ENCODE measurements at places on chromosomes 2 and 18.

DNA sequence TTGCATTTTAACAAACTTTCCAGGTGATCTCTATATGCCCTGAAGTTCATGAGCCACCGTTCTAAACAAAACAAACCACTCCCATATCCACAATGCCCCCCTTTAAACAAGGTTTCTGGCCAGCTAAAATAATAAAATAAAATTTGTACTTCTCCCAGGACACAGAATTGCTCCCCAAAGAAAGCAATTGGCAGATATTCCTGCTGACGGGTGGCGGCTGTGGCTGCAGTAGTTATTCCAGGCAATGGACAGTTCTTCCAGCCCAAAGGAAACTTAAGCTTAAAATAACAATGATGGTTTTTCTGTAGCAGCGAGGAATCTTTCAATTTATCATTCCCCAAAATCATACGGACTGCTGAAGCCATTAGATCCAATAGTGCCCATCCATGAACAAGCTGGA lies 260.5 kb upstream of the ZNF521 start:
- no peak for DNase-seq
- no peak overlapping the region for H3K27ac ChIP-seq
- no peaks in the 10 kb centered on the region for H3K27me3 ChIP-seq
- H3K36me3 ChIP-seq = no peaks in the 10 kb centered on the region
- no peak overlapping the region for H3K4me3 ChIP-seq

DNA sequence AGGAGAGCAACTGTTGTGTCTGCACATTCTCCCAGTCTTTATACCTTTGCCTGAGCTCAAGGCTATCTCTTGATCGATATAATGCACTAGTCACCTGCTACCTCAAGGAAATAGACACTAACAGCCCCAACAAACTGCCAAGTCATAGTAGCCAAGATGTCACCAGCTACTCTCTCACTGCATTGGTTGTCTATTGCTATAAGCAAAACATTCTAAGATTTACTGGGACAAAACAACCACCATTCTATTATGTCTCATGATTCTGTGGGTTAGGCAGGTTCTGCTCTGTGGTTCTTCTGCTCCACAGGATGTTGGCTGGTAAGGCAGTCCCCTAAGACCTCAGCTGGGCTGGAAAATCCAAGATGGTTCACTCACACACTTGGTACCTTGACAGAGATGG lies 28.5 kb upstream of the MLPH start:
- no peaks in the 10 kb centered on the region for H3K27me3 ChIP-seq
- H3K4me3 ChIP-seq = no peak overlapping the region
- H3K27ac ChIP-seq = no peak overlapping the region
- no peak for DNase-seq
- H3K36me3 ChIP-seq = no peaks in the 10 kb centered on the region

DNA sequence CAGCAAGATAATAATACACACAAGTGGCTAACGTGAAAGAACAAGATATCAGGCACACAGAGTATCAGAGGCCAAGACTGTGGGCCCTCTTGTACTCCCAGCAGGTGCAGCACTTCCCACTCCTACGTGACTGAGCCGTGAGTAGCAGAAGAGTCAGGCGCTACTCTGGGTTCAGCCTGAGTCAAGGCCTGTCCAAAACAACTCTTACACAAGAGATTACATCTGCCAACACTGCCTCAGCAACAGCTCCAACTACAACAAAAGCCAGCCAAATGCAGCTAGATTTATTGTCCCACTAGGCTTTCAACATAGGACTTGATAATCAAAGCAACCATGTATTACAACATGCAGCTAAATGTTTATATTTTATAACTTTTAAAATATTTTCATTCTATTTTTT lies 56.2 kb downstream of the ITSN2 start:
- H3K4me3 ChIP-seq = peak overlapping the region; percentile 7
- no peak for DNase-seq
- peaks cover 6% of the 10 kb centered on the region for H3K4me1 ChIP-seq
- no peak overlapping the region for H3K27ac ChIP-seq
- H3K27me3 ChIP-seq = no peaks in the 10 kb centered on the region

GRCh38 chr2:121697108-121697631 lies 39.5 kb downstream of the NIFK start:
- peak overlapping the region; percentile 99 for H3K27ac ChIP-seq
- H3K36me3 ChIP-seq = peaks cover 2% of the 10 kb centered on the region
- H3K4me1 ChIP-seq = peaks cover 28% of the 10 kb centered on the region
- H3K4me3 ChIP-seq = no peak overlapping the region
- no peak for DNase-seq

- DNase-seq = no peak
- peaks cover 10% of the 10 kb centered on the region for H3K27me3 ChIP-seq
- H3K27ac ChIP-seq = no peak overlapping the region
- no peaks in the 10 kb centered on the region for H3K4me1 ChIP-seq
Observed at GRCh38 chr2:224195925-224196571, 157.0 kb upstream of the SERPINE2 start.

- no peak overlapping the region for H3K4me3 ChIP-seq
- H3K27me3 ChIP-seq = no peaks in the 10 kb centered on the region
- no peak for DNase-seq
- H3K4me1 ChIP-seq = peaks cover 2% of the 10 kb centered on the region
- peaks cover 6% of the 10 kb centered on the region for H3K36me3 ChIP-seq
- H3K27ac ChIP-seq = peak overlapping the region; percentile 21
Observed at GRCh38 chr2:43950383-43951008, 45.3 kb downstream of the LRPPRC start.

DNA sequence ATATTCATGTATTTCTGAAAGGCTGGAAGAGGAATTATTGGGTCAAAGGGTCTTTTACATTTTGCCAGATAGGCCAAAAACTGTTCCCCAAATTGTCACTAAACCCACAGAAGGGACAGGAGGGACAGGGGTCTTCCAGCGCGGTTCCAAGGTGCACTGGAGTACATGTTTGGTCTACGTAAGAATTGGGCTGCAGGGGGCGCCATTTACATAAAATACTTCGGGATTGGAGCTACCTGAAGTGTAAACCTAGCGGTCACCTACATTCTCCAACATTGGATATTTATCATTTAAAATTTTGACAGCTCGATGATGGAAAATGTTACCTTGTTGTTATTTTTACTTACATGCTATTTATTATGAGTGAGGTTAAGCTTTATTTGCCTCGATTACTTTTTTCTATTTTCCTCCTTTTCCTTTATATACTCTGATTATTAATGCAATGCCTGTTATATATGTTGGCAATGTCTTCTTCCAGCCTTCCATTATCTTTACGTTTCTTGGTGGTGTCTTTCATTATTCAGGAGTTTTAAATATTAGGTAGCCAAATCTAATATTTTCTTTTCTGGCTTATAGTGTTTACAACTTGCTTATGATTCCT lies 43.0 kb upstream of the RAB6C start:
- no peak for DNase-seq
- H3K27me3 ChIP-seq = peaks cover 54% of the 10 kb centered on the region
- H3K4me3 ChIP-seq = no peak overlapping the region

- H3K4me1 ChIP-seq = no peaks in the 10 kb centered on the region
- no peak overlapping the region for H3K4me3 ChIP-seq
- H3K36me3 ChIP-seq = no peaks in the 10 kb centered on the region
- DNase-seq = no peak
- peaks cover 9% of the 10 kb centered on the region for H3K27me3 ChIP-seq
Observed at GRCh38 chr2:179764710-179765109, 96.7 kb downstream of the ZNF385B start.

- H3K36me3 ChIP-seq = no peaks in the 10 kb centered on the region
- H3K4me3 ChIP-seq = no peak overlapping the region
- peaks cover 2% of the 10 kb centered on the region for H3K4me1 ChIP-seq
- no peak overlapping the region for H3K27ac ChIP-seq
Observed at GRCh38 chr2:2703762-2704427, 372.8 kb upstream of the MYT1L start.

DNA sequence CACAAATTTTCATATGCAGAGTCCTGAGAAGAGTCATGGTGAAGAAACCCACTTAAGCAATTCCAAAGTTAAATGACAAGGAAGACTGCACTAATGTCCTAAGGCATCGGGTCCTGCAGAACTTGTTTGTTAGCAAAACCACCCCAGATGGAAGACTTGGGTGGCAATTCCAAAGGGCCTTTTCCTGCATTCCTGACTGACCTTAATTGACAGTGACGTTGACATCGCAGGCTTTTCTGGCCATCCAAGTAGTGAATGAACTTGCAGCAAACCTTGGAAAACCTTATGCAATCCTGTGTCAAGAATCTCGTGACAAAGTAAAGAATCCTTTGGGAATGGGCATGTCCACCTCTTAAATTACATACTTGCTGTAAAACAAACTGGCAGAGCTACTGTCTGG lies 112.5 kb upstream of the SH3BP4 start:
- H3K4me1 ChIP-seq = no peaks in the 10 kb centered on the region
- H3K27me3 ChIP-seq = peaks cover 62% of the 10 kb centered on the region
- no peaks in the 10 kb centered on the region for H3K36me3 ChIP-seq
- no peak for DNase-seq
- H3K4me3 ChIP-seq = no peak overlapping the region
- no peak overlapping the region for H3K27ac ChIP-seq

DNA sequence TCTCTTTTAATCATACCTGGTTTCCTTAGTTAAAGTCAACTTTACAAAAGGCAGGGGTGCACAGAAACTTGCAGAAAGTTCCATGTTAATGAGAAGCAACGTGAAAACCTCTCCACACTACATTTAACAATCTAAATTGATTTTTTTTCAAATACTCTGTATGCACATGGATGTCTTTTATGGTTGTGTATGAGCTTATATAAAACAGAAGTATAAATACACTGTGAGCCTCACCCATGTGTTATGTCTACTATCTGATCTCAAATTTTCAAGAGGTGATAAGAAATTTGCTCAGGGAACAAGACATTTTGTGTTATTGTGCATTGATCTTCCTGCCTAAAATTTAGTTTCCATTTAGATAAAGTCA lies 617.6 kb downstream of the ADCYAP1 start:
- H3K36me3 ChIP-seq = no peaks in the 10 kb centered on the region
- H3K27me3 ChIP-seq = no peaks in the 10 kb centered on the region
- DNase-seq = no peak

DNA sequence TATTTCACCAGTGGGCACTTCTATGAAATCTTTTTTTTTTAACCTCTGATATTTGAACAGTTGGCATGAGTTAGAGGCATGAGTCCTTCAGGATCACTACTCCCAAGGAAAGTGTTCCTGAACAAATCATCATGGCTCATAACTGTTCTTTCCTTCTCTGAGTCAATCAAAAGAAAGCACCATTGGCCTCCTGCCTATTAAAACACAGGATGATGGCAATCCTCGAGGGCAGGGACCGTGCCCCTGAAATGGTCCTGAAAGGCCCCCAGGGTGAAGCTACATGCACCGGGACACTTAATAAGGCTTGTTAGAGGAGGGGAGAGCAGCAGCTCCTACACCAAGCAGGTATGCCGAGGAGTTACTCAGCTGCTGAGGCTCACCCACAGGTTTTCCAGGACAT lies 43.5 kb downstream of the SLC14A2 start:
- peak overlapping the region; percentile 51 for H3K27ac ChIP-seq
- peaks cover 20% of the 10 kb centered on the region for H3K4me1 ChIP-seq
- no peaks in the 10 kb centered on the region for H3K36me3 ChIP-seq
- H3K27me3 ChIP-seq = no peaks in the 10 kb centered on the region
- no peak overlapping the region for H3K4me3 ChIP-seq

DNA sequence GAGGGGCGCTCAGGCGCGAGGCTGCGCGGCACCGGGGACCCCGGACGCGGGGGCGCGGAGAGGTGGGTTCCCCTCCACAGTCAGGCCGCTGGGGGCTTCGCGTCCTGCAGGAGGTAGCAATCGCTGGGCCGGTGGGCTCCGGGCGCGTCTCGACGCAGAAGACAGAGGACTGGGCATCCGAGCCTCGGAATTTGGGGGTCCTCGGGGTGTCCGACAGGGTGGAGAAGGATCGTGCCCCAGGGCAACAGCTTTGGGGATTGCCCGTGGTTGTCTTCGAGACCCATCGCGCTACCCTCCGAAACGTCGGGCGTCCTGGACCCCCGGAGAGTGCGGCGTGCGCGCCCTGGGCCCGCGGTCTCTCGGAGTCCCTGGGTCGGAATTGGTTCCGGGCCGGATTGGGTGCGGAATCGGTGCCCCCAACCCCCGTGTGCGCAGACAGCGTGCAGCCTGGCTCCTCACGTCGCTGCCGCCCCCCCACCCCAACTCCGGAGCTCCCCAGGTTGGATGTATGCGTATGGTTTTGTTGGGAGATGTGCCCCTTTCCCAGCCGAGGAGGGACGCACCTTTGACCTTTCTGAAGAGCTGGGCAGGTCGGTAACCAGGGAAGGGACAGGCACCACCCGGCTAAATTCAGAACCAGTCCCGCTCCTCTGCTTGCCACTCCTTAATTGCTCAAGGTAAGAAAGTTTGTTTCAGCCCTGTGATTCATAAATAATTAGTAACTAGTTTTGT lies 750 bp downstream of the NPAS2 start:
- peak overlapping the region; percentile 79 for H3K4me3 ChIP-seq
- no peak for DNase-seq
- no peak overlapping the region for H3K27ac ChIP-seq

GRCh38 chr2:178072000-178072382 lies 586 bp downstream of the PDE11A start:
- no peak overlapping the region for H3K4me3 ChIP-seq
- H3K36me3 ChIP-seq = no peaks in the 10 kb centered on the region

- DNase-seq = no peak
- H3K27ac ChIP-seq = no peak overlapping the region
- no peaks in the 10 kb centered on the region for H3K36me3 ChIP-seq
- no peak overlapping the region for H3K4me3 ChIP-seq
Observed at GRCh38 chr2:223042284-223042683, 9.7 kb upstream of the KCNE4 start.

DNA sequence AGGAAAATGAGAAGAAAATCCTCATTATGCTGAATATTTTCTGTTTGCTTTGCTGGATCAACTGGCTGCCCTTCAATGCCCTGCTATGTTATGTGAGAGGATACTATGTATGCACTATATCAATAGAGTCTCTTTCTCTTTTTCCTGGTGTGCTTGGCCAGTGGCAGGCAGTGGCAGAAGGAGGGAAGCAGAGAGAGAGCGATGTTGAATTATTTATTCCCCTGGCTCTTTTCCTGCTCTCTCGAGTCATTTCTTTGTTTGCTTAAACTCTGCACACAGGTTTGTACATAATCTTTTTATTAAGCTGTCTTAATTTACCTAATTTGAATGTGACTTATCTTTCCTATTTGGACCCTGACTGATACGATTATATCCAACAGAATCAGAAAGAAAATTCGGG lies 1727.3 kb downstream of the SUCLG1 start:
- no peak overlapping the region for H3K27ac ChIP-seq
- DNase-seq = no peak
- H3K36me3 ChIP-seq = no peaks in the 10 kb centered on the region
- H3K4me1 ChIP-seq = no peaks in the 10 kb centered on the region
- H3K4me3 ChIP-seq = no peak overlapping the region

DNA sequence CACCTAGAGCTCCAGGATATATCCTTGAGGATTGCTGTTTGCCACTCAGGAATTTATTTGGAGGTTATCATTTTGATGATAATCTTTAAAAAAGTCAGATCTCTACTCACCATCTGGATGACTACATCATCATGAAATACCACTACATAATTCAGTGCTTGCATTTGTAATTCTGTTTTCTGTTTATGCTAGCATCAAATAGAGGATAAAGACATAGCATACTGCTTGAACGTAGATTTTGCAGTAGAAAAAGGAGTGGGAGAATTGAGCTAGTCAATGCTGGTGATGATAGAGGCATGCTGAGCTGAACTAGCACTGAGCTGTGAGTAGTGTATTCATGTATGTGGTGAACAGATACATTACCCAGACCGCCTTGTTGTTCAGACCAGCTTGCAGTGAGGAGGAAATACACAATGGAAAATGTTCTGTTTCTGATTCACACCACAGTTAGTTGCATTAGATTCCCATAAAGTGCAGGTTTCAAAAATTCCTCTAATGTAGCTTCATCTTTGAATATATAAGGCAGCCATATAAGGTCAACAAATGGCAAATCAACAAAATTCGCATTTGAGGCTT lies 68.8 kb upstream of the CDC42EP3 start:
- no peak overlapping the region for H3K27ac ChIP-seq
- no peaks in the 10 kb centered on the region for H3K27me3 ChIP-seq
- H3K36me3 ChIP-seq = peaks cover 2% of the 10 kb centered on the region
- H3K4me3 ChIP-seq = no peak overlapping the region
- no peaks in the 10 kb centered on the region for H3K4me1 ChIP-seq
